Fibroblast of skin of back (primary cell): ENCODE measurements at places on chromosomes 4 and X.

GRCh38 chr4:181193131-181193930 is 1049.9 kb upstream of the TENM3 start:
- no peak for DNase-seq

GRCh38 chrX:13659063-13659462 is 6.1 kb downstream of the TCEANC start:
- DNase-seq, result peak; percentile 24

DNA sequence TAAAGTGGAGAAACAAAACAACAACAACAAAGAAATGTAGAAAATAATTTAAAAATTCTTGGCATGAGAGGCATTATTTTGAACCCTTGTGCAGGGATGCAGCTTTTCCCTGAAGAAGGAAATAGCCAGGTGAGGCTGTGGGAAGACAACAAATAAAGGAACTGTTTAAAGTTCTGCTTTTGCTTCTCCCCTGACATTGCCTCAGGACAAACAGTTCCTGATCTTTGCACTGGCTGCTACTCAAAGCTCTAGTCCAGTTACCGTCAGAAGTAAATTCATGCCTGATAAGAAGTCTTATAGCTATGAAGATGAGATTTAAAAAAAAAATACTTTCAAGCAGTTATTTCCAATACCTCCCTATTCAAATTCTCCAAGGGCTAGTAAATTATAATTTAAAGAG is 233.8 kb downstream of the IL15 start:
- DNase-seq, result no peak

- DNase-seq, result no peak
Measured at GRCh38 chr4:8105306-8106100, 53.1 kb downstream of the ABLIM2 start.

DNA sequence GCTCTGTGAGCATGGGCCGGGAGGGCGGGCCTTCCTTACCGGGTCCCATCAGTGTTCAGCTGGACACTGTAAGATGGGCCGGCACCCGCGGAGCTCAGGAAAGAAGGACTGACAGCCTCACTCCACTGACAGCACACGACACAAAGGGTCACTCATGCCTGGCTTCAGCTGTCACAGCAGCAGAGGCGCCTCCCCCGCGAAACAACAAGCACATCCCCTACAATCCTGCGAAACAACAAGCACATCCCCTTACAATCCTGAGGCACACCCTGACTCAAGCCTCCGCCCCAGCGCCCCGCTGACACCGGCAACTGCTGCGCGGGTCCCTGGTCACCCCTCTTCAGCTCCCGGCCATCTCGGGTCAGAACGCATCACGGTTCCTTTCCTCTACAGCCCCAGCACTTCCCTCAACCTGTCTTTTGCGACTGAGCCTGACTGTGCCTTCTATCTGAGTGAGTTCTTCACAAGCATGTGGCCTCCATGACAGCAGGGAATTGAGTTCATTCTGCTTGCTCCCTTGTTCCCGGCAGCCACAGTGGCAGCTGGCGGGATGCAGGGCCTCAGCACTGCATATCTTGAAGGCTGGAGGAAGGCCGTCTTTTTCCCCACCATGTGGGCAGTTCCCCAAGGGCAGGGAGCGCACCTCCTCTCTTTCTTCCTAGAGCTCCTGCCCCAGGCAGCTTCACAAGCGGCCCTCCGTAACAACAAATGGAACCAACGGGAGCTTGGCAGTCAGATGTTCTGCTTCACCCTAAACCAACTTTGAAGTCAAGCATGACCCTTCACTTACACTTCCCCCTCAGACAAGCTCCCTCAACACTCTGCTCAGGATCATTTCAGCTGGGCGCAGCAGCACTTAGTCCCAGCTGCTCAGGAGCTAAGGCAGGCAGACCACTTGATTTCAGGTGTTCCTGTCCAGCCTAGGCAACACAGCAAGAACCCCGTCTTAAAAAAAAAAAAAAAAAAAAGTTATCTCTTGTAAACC is 39.6 kb downstream of the SCD5 start:
- DNase-seq, result no peak

GRCh38 chrX:153974726-153975286 is 2.3 kb downstream of the TMEM187 start:
- DNase-seq, result no peak

DNA sequence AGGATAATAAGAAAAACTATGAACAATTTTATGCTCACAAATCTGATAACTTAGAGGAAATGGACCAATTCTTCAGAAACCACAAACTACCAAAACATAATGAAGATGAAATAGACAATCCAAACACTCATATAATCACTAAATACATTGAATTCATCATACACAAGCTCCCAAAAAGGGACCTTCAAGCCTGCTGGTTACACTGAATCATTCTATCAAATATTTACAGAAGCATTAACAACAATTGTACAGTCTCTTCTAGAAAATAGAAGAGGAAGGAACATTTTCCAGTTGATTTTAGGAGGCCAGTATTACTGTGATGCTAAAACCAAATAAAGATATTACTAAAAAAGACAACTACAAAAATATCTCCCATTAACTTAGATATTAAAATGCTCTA is 88.3 kb downstream of the IL15 start:
- DNase-seq, result no peak

- no peak for DNase-seq
Measured at GRCh38 chrX:69161371-69161770, 3.9 kb downstream of the PJA1 start.

GRCh38 chrX:18210470-18210869 is 10.2 kb downstream of the BEND2 start:
- DNase-seq, result peak; percentile 2

- no peak for DNase-seq
Measured at GRCh38 chr4:123364906-123365305, 31.7 kb upstream of the SPRY1 start.

DNA sequence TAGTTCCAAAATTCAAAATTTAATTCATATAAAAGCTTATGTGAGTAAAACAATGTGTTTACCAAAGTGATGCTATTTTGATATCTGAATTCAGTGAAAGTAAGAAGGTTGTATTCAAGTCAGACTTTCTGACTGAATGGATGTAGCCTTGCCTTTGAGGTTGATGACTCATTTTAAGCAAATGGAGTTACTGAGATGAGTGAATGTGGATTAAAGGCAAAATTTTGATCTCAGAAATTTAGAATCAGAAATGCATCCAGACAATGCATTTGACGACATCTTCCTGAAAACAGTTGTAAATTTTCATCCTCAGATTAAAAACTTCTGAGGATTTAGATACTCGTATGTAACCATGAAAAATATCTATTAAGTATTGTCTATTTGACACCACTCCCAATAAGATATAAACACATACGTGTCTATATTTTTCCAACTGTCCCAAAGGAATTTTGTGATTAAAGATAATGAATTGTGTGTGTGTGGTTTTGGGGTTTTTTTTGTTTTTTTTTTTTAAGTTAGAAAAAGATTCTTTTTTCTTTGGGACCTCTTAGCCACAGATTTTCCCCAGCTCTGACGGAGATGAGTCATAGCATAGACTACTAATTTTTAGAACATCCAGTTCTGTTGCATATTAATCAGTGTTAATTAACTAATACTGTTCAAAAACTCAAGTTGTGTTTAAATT is 34.4 kb downstream of the NFKB1 start:
- DNase-seq, result peak; percentile 62

DNA sequence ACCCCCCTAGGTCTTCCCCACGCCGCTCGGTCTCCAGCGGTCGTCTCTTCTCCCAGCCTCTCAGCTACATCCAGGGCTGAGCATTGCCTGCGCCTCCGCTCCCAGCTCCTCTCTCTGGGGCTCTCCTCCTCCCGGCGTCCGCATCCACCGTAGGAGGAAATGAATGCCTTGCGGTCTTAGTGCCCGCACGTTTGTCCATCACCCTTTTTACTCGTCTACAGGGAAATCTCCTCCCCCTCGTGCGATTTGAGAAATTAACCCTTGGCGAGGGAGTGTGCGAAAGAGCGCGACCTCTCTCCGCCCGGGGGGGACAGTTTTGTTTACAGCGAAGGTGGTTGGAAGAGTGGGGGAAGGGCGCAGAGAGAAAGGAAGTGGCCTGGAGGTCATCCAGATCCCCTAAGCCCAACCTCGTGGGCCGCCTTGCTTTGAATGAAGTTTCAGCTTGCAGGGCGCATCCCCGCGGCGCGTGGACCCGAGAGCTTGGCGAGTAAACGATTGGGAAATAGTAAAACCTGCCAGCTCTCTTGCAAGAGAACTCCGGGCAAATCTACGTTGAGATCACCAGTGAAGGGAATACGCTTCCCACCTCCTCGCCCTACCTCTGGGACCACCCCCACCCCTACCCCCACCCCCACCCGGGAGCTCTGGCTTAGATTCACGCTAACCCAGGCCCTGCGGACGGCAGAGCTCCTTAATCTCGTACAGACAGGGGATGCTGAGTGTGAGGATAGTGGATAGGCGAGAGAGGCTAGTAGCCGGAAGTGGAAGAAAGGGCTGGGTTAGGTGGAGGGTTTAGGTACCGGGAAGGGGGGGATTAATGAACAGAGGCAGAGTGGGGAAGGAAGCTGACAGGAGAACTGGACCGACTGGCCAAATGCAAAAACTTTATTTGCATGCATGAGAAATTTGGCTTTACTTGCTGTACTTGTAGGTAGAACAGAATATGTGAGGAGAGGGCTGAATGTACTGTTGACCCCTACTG is at the start of gene ELOVL6:
ELOVL6 (minus strand) TSS at position 181 of the 982 bp plus-strand sequence. CDS start 280 bp downstream, outside the sequence.
- DNase-seq, result peak; percentile 78

- DNase-seq, result no peak
Measured at GRCh38 chrX:23939203-23939602, 31.4 kb downstream of the CXorf58 start.

DNA sequence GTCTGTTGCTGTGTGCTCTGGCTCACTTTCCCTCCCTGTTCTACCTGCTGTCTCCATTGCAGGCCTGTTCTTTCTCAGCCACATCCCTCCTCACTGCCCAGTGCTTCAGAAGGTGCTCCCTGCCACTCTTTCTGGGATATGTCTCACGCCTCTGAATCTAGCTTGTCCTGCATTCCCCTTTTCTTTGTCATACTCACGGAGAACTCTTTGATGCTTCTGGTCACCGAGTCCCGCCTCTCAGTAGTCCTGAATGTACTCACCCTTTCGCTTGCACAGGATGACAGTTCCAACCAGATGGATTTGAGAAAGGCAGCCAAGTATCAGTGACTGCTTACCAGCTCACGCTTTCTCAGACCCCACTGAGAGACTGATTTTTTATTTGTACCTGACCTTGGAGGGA is 65.2 kb upstream of the TLR2 start:
- peak; percentile 26 for DNase-seq

DNA sequence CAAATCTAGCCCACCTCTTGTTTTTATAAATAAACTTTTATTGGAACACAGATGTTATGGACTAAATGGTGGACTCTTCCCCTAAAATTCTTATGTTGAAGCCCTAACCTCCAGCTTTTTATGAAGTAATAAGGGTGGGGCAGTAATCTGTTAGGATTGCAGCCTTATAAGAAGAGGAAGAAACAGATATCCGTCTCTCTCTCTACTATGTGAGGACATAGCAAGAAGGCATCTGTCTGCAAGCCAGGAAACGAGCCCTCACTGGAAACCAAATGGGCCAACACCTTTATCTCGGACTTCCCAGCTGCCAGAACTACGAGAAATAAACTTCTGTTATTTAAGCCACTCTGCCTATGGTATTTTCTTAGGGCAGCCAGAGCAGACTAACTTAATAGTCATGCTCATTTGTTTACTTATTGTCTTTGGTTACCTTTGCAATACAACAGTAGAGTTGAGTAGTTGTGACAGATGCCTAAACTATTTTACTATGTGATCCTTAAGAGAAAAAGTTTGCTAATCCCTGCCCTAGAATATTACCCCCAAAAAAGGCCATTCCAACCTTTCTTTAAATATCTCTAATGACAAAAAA is 67.4 kb downstream of the MANBA start:
- no peak for DNase-seq

DNA sequence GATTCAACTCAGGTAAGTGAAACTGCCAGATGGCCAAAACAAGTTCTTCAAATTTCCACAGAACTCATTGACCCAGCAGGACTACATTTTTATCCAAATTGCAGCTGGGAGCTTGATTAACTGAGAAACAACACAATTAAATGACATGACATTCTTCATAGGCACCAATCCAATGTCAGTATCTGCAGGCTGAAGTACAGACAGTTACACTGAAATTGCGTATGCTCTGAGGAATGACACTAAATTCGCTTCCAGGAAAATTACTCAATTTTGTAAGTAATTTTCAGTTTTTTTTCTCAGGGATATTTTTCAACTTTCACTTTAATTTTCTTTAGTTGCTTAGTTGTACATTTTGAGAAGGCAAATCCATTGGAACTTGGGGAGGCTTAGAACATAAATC is 4.5 kb downstream of the C1GALT1C1 start:
- no peak for DNase-seq

GRCh38 chr4:123093236-123093635 is 170.8 kb upstream of the NUDT6 start:
- no peak for DNase-seq

DNA sequence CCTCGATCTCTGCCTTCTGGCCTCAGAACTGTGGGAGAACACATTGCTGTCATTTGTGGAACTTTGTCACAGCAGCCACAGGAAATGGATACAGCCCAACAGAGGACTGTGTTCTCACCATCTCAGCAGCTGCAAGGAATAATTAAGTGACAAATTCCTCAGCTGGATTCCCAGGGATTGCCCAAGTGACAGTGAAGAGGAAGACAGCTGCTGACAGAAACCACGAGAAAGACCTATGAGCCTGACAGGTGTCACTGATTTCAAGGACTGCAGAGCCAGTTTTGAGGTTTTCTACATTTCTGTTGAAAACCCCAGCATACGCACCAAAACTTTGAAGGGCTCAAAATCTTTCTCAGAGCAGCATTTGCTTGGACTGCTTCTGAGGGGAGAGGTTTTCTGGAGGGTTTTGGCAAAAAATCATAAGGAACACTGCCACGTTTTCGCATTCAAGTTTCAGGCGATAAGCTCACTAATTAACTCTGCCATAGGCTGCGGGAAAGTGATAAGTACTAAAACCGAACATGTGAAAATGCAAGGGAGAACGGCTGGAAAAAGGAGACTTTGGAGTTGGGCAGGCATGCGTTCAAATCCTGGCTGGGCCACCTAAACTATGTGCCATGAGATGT is 88.8 kb downstream of the DRD5 start:
- no peak for DNase-seq

DNA sequence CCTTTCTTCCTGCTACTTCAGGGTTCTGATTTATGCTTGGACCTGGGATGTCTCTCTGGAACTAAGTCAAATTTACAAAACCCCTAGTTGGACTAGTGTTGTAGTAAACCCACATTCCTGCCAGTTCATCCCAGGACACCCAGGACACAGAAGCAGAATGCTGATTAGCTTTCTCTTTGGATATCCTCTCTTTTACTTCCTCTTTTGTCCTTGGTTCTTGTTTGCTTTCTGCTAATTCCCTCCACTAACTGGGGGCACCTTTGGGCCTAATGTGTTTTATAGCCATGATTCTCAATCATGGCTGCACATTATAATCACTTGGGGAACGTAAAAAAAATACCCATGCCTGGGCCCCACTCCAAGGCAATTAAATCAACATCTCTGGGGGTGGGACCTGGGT is 42.5 kb downstream of the LANCL3 start:
- DNase-seq, result no peak

GRCh38 chr4:138870737-138871554 is 144.6 kb upstream of the NOCT start:
- DNase-seq, result peak; percentile 72

DNA sequence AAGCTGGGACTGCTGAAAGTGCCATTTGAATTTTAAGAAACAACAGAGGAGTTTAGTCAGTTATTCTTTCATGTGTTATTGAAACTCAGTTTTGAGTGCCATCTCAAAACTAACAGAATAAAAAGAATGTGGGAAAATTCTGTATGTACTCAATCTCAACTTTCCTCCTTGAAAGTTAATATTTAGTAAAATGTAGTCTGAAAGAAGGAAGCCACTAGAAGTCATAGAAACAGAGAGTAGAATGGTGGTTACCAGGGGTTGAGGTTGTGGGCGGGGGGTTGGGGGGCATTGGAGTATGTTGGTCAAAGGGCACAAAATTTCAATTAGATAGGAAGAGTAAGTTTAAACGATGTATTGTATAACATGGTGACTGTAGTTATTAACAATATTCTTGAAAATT is 628.3 kb upstream of the MAGEB2 start:
- no peak for DNase-seq
